ENCODE measurements at places on chromosomes 1 and 21. TPM values are rescaled to one million over a fixed set of nuclear protein-coding genes. Genes with fewer than 3 reads are reported as not detected.
A peak's percentile ranks its signal among the peaks of the same experiment; 100 is the strongest.

IL12RB2 gene
- 0.33 TPM for total RNA-seq

ZNF593OS gene
- total RNA-seq: not detected

C8B gene
- 0.98 TPM for total RNA-seq

GRCh38 chr1:222018041-222018440 is 276.2 kb upstream of the DUSP10 start:
- no peaks in the 10 kb centered on the region for H3K27me3 ChIP-seq
- H3K4me3 ChIP-seq: no peak overlapping the region
- H3K27ac ChIP-seq: no peak overlapping the region

GRCh38 chr1:227317011-227317451 is 1.3 kb downstream of the CDC42BPA start:
- H3K36me3 ChIP-seq: no peaks in the 10 kb centered on the region
- H3K4me1 ChIP-seq: peaks cover 14% of the 10 kb centered on the region
- no peaks in the 10 kb centered on the region for H3K27me3 ChIP-seq

DNA sequence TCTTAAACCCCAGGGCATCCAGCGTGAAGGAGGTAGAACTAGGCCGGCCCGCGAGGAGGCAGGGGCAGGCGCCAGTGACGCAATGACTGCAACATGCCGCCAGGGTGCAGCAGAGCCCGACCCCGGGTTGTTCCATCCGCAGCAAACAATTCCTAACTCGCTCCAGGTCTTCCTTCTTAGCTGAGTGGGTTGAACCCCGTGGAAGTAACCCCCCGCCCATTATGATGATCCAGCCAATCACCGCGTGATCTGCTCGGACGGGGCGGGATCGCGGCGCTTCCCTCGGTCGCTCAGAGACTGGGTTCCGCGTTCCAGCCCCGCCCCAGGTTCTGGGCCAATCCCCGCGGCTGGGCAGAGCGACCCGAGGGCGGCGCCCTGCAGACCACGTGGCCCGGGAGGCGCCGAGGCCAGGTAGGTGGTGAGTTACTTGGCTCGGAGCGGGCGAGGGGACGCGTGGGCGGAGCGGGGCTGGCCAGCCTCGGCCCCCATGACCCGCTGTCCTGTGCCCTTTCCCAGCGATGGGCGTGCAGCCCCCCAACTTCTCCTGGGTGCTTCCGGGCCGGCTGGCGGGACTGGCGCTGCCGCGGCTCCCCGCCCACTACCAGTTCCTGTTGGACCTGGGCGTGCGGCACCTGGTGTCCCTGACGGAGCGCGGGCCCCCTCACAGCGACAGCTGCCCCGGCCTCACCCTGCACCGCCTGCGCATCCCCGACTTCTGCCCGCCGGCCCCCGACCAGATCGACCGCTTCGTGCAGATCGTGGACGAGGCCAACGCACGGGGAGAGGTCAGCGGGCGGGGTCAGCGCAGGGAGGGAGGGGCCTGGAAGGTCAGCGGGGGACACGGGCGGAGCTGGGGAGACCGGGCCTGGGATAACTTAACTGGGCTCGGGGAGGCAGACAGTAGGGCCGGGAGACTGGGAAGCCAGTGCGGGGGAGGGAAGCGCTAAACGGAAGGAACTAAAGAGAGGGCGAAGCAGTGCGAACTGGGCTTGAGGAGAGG is at the start of gene DUSP23:
DUSP23 (plus strand) TSS at position 380 of the 1,000 bp plus-strand sequence; CDS start at position 519, 139 bp downstream.
- peak within 1 kb of the TSS; percentile 85 for H3K4me3 ChIP-seq
- no peaks in the 10 kb centered on the region for H3K36me3 ChIP-seq
- peaks cover 18% of the 10 kb centered on the region for H3K4me1 ChIP-seq
- peak; percentile 98 for DNase-seq

- no peak overlapping the region for H3K4me3 ChIP-seq
- peaks cover 3% of the 10 kb centered on the region for H3K36me3 ChIP-seq
- no peaks in the 10 kb centered on the region for H3K27me3 ChIP-seq
- H3K4me1 ChIP-seq: peaks cover 11% of the 10 kb centered on the region
- no peak overlapping the region for H3K27ac ChIP-seq
Observed at GRCh38 chr1:204147406-204148383, 4.1 kb downstream of the ETNK2 start.

DNA sequence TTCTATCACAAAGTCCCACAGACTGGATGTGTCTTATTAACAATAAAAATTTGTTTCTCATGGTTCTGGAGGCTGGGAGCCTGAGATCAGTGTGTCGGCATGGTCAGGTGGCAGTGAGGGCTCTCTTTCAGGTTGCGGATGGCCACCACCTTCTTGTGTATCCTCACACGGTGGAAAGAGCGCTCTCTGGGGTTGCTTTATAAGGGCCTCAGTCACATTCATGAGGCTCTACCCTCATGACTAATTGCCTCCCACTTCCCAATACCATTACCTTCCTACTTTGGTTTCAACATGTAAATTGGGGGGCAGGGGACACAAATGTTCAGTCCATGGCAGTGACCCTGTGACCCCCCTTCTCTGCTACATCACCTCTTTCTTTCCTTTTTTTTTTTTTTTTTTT is 20.7 kb upstream of the MX1 start:
- H3K27me3 ChIP-seq: no peaks in the 10 kb centered on the region
- no peak overlapping the region for H3K4me3 ChIP-seq
- H3K27ac ChIP-seq: no peak overlapping the region
- no peaks in the 10 kb centered on the region for H3K4me1 ChIP-seq
- H3K36me3 ChIP-seq: peaks cover 15% of the 10 kb centered on the region
